Activated CD4-positive, CD25-positive, alpha-beta regulatory T cell (primary cell): ENCODE measurements at places on chromosomes 5 and 9.

- no peak for DNase-seq
These were observed 9.3 kb upstream of the NRARP start for GRCh38 chr9:137311171-137311985.

GRCh38 chr9:104854613-104855012, 73.3 kb downstream of the ABCA1 start:
- no peak for DNase-seq

GRCh38 chr5:35803191-35803651, 53.5 kb upstream of the IL7R start:
- DNase-seq: no peak

GRCh38 chr5:169814522-169814921, 165.8 kb downstream of the INSYN2B start:
- DNase-seq: no peak

DNA sequence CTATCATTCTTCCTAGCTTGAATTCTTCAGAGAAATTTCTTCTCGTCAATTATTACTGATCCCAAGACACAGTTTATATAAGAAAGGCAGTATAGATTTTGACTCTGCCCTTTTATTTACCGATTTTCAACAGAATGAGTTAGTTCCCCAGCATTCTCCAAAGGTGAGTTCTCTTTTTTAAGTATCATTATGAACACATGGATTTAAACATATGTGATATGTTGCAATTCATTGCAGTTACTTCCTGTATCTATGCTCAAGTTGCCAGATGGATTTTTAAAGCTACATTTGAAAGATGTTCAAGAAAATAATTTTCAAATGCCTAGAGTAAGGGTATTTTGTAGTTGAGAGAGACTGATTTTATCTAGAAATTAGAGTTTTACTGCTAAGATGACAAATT, 8.4 kb downstream of the WDR41 start:
- DNase-seq: no peak

GRCh38 chr9:1073497-1073896, 23.3 kb downstream of the DMRT2 start:
- DNase-seq: no peak

DNA sequence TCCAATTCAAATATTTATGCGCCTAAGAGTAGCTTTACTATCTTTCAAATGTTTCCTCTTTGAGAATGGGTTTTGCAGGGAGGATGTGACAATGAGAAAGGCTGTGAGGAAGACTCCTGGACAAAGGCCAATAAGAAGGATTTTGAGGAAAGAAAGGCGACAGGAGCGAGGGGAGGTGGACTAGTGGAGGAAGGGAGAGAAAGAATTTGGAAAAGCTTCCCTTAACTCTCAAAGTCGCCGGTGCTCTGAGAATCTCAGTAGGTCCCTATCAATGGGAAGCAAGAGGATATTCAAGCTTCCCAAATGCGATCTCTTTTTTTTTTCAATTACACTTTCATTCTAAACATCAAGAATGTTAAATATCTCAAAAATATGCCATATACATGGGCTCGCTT, 2.8 kb upstream of the CDC20B start:
- no peak for DNase-seq

- DNase-seq: no peak
These were observed 6.9 kb upstream of the GMCL2 start for GRCh38 chr5:178194026-178194425.

DNA sequence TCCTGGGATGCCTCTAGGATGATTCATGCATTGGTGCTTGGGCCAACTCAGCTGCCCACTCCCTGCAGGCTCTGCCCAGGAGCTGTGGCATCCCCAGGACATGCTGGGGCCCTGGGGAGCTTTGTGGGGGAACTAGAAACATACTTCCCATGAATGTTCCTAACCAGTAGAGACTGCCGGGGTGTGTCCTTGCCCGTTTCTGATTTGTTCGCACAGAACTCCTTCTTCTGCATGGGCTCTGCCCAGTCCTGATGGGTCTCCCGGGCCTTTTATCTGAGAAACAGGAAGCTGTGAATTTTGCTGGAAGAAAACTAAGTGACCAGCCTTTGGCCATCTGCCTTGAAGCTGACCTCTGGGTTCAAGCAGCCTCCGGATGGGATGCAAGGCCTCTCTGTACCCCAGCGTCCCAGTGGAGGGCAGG, 71.6 kb upstream of the RNU6ATAC start:
- DNase-seq: no peak

DNA sequence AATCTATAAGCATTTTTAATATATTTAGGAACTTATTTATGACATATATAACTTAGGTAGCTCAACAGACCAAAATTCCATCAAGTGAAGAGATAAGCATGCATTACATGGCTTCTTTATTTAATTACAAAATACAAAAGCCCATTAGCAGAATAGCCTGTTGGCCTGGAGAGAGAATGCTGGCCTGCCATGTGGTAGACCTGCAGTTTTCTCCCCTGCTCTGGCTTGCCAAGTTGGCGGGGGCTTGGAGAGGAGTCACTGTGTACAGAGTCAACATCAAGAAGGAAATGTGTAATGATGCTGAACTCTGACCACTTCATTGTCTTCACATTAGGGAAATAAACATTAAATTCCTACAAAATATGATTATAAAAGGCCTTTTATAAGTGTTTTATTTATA, 69.8 kb upstream of the CNTLN start:
- no peak for DNase-seq

GRCh38 chr9:94182532-94182931, 76.6 kb upstream of the ZNF169 start:
- DNase-seq: no peak

- no peak for DNase-seq
These were observed 129.1 kb upstream of the TRIM32 start for GRCh38 chr9:116558035-116558434.

- no peak for DNase-seq
These were observed 602.6 kb upstream of the DMAC1 start for GRCh38 chr9:8401961-8402705.

GRCh38 chr9:134993996-134994720, 76.4 kb upstream of the FCN1 start:
- no peak for DNase-seq

- no peak for DNase-seq
These were observed 20.7 kb upstream of the RLN1 start for GRCh38 chr9:5360341-5360740.

- DNase-seq: no peak
These were observed 275.8 kb upstream of the ADRA1B start for GRCh38 chr5:159640446-159640845.

DNA sequence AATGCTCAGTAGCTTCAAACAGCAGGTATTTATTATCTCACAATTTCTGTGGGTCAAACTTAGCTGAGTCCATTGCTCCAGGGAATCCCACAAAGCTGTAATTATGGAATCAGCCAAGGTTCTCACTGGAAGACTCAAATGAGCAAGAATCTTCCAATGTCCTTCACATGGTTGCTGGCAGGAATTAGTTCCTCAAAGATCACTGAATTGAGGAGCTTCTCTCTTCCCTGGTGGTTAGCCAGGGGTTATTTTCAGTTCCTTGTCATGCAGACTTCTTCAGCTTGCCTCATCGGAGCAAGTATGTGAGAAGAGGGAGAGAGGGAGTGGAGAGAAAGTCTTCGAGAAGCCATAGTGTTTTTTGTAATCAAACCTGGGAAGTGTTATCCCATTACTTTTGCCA, 2331.9 kb downstream of the MAT2B start:
- no peak for DNase-seq

- no peak for DNase-seq
These were observed 55.4 kb downstream of the BNC2 start for GRCh38 chr9:16815079-16815478.

- DNase-seq: no peak
These were observed 139.3 kb upstream of the IER5L start for GRCh38 chr9:129317179-129318011.

DNA sequence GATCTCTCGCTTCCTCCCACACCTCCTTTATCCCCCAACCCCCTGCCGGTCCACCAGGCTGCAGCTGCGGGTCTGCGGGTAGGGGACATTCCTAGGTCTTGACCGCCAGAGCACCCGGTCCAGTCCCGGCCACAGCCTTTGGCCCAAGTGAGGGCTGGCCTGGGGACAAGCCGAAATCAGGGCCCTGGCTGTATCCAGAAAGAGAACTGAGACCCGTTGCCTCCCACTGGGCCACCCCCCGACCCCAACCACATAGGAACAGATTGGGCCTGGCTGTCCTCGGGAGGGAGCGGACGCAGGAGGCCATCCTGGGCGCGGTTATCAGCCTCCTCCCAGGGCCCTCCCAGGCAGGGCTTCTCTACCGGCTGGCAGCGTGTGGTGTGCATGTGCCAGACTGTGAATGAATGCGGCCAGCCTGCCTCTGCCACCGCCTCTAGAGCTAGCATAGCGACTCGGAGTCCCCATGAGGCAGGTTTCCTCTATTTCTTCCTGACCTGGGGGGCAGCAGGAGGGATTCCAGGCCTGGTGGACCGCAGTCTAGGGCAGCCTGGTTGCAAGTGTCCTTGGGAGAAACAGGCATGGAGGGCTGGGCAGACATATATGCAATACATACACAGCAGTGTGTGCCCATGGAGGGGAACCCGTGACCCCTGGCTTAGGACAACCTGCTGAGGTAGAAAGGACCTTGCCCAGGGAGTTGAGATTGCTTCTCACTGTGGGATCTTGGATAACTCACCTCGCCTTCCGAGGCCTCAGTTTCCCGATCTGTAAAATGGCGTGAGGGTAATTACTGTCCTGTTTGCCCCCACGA, 1.2 kb downstream of the N4BP3 start:
- peak; percentile 7 for DNase-seq

GRCh38 chr5:132294728-132295504, 722 bp downstream of the SLC22A4 start:
- DNase-seq: peak; percentile 11

- DNase-seq: no peak
These were observed 68.0 kb downstream of the HINT1 start for GRCh38 chr5:131096774-131097710.

DNA sequence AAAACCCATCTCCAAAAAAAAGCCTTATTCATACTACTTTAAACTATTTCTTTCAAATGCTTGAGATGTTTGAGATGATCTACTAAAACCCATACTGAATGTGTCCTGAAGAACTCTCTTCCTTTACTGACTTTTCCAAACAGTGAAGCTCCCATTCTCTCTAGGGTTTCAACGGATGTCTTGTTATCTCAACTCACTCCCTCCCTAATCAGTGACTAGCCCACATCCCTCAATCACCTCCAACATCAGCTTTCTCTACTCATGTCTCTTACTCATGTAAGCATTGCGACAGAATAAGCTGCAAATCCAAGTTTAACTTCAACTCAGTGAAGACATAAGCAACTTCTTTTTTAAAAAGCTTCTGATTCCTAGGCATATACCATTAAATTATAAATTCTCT, 42.1 kb downstream of the WDR41 start:
- no peak for DNase-seq

DNA sequence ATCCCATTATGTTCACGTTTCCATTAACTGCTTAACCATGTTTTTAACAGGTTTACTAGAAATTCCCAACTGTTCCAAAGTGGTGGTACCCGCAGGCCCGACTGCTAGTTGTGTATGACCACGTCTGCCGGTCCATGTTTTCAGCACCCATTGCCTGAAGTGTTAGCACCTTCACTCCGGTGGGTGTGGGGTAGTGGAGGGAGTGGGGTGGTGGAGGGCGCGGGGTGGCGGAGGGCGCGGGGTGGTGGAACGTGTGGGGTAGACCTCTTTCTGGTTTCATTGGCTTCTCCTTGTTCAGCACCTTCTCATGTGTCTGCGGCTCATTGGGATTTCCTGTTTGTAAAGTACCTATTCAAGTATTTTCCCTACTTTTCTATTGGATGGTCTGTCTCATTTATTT, 37.7 kb downstream of the TPPP start:
- no peak for DNase-seq

GRCh38 chr9:130311003-130311402, 45.4 kb downstream of the HMCN2 start:
- DNase-seq: no peak

- no peak for DNase-seq
These were observed 52.2 kb downstream of the ZNF366 start for GRCh38 chr5:72454996-72455395.

GRCh38 chr9:120742951-120743416, 28.7 kb upstream of the MEGF9 start:
- no peak for DNase-seq

GRCh38 chr5:93296338-93296737, 284.7 kb downstream of the NR2F1-AS1 start:
- DNase-seq: no peak

DNA sequence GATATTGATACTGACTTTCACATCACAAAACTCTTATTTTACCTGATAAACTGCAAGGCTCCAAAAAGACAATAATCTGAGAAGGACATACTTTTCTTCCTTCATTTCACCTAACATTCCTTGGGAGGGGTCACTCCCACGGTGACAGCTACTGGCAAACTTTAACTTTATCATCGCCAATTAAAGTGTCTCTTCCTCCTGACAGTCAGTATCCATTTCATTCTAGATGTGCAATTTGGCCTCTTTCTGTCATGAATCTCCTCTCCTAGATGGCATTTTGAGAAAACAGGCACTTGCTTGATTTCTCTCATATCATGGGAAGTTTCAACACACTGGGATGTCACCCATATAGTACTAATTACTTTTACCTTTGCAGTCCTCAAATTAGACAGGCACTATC, 413.5 kb upstream of the CCNG1 start:
- no peak for DNase-seq

DNA sequence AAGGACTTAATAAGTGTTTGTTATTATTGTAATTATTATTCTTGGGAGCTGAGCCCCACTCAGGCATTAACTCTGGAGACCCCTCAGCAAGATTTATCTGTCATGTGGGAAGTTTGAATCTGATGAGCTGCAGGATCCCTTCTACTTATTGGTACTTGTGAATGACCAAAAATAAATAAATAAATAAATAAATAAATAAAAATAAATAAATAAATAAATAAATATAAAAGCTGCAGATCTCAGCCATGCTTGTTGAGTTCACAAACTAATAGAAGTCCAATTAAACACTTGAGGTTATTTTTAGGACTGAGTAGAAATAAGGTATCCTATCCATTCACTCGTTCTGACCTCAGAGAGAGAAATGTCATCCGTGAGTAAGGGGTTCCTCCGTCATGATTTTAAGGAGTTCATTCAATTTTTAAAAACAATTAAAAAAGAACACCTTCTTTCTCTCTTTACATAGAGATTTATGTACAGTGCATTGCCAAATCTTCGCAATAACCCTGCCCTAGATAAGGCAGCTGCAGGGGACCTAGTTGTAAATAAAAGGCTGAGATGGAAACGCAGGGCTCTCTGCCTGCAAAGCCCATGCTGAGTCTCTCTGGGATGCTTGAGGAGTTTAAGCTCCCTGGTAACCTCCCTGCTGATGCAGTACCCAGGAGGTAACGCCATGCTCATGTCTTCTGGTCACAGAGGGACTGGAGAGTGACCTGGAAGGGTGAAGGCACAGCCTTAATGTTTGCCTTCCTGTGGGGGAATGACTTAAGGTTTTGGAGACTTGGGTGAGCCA, 1.2 kb downstream of the EFCAB9 start:
- DNase-seq: no peak
